Nucleus accumbens (tissue), 56 donors: ENCODE measurements at places on chromosomes 2 and 18.

GRCh38 chr2:203763938-203764664 lies 57.7 kb downstream of the CD28 start:
- no peak for DNase-seq

DNA sequence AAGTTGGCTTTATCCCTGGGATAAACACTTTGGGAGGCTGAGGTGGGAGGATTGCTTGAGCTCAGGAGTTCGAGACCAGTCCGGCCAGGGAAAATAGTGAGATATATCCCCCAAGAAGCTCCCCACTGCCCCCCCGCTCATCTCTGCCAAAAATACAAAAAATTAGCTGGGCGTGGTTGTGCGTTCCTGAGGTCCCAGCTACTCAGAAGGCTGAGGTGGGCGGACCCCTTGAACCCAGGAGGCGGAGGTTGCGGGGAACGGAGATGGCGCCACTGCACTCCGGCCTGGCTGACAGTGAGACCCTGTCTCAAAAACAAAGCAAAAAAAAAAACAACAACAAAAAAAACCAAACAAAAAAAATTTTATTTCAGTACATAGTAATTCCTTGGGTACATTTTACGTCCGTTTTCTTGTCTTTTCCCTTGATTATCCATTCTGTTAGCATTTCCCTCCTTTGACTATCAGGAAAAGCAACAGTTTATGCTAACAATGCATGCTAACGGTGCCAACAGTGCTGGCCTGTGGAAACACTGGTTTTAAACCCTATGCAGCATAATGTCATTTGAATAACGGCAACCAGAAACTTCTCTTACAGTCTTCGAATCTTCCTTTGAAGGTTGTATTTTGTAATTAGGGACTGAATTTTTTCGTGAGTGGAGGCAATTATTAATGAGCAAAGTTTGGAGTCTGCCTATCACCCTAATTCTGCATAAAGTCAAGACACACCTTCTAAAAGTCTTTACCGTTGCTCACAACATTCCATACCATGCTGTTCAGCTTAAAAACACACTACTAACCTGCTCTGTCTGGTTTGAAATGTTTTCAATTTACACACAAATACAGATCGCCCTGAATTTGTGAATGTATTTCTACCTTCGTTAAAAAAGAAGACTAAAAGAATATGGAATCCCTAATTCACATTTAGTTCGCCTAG lies 721 bp upstream of the MIB1 start:
- no peak for DNase-seq

- DNase-seq = no peak
These were observed 18.8 kb upstream of the SOX11 start for GRCh38 chr2:5673145-5674025.

- DNase-seq = no peak
These were observed 131.2 kb upstream of the TTC39C start for GRCh38 chr18:23883277-23883790.

DNA sequence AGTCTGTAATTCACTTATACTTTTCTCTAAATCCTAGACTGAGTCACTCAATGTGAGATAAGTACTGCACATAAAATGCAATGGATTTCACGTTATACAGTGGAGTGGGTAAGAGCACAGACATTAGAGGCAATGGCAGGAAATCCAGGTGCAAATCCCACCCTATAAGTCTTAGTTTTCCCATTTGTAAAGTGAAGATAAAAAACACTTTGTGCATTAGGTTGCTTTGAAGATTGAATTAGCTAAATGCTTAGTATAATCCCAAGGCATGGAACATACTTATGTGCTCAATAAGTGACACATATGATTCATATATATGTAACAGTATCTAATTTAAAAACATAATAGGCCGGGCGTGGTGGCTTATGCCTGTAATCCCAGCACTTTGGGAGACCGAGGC lies 10.5 kb downstream of the ACTG2 start:
- DNase-seq = no peak

DNA sequence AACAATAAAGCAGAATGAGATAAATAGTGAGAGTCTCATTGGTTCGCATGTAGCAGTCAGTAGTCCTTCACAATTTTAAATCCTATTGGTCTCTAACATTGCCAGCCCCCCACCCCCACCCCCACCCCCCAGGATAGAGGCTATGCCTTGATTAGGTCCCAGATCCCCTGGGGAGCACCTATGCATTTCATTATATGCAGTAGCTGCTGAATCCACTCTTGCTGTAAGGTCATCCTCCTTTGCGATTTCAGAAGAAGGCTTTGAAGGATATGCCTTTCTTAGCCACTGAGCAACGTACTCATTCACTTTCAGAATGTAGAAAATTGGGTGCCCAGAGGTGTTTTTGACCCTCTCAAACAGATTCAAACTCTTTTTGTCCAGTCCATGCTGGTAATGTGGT lies 382.8 kb upstream of the GALNT5 start:
- no peak for DNase-seq

DNA sequence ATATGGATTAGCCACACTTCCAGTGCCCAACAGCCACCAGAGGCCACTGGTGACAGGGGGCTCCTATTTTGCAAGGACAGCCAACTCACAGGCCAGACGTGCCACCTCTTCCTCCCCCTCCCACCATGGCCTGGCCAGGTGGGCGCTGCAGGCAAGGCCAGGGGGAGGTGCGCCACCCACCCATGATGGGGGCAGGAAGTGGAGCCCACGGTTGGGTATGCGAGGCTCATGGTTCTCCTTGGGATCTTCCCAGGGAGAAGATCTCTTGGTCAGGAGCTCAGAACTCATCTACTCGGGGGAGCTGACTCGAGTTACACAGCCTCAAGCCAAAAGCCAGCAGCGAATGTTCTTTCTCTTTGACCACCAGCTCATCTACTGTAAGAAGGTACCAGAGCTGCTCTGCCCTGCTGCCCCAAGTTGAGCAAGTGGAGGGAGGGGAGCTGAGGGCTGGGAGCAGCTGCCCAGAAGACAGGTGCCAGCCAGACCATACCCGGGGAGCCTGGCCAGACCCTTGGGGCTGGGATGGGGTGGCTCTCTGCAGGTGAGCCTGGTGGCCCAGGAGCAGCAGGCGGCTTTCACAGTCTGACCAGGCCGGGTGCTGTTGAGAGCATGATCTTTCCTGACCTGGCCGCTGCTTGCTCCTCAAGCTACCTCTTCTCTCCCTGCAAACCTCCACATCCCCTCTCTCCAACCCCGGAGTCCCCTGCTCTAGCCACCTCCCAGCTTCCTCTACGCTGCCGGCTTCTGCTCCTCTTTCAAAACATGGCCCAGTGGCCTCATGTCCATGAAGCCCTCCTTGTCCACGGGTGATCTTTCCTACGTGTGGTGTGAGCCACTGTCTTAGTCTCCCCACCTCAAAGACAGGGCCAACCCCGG lies 49.8 kb downstream of the FAM168B start:
- DNase-seq = no peak

DNA sequence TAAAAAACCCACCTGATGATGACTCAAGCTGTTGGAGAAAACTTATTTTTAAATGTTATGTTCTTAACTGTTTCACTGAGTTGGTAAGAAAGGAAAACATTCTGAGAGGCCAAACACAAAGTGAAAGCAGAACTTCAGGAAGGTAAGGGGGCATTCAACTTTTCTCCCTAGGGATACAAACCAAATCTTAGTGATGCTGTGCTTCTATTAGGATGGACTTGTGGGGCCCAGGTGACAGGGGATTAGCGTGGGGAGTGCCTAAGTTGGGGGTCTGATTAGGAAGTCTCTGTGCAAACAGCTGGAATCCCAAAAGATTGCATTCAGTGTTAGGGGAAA lies 18.5 kb downstream of the PDCL3 start:
- no peak for DNase-seq

DNA sequence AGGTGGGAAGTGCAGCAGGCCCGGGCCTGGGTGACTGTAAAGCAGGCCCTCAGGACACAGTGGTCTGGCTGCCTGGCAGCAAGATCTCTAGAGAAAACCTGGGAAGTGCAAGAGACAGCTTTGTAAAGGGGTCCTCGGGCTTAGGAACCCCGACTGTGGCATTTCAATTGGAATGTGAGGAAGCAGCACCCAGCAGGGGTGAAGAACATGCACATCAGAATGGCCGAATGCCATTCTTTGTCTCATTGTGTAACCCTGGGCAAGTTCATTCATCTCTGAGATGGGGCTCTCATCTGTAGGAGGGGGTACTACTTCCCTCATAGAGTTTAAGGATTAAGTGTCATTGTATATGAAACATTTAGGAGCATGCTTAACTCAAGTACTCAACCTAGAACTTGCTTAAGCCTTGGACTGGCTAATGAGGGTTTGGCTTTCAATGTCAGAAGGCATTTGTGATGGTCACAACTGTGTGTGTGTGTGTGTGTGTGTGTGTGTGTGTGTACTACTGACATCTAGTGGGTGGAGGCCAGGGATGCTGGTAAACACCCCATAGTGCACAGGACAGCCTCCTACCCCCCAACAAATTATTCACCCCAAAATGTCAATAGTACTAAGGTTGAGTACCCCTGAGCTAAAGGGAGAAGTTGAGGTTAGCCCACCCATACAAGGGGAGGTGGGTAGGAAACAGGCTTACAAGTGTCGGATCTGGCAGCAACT lies 29.3 kb downstream of the MEX3C start:
- no peak for DNase-seq

DNA sequence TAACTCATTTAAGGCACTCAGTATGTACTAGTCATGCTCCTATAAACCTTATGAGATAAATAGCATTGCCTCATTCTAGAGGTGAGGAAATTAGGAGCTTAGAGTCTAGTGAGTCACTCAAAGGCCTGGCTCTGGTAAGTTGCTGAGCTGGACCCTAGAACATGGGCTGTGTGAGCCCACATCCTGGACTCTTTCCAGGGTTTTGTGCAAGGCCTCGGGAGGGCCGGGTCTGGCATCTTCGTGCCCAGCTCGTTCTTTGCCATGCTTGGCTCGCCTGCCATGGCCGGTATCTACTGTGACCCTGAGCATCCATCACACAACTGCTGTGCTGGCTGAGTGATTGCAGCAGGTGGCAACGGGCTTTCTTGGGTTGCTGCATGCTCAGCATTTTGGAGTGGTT lies 168.0 kb downstream of the LPIN1 start:
- DNase-seq = no peak

GRCh38 chr2:223945755-223946154 lies 620 bp upstream of the WDFY1 start:
- no peak for DNase-seq

DNA sequence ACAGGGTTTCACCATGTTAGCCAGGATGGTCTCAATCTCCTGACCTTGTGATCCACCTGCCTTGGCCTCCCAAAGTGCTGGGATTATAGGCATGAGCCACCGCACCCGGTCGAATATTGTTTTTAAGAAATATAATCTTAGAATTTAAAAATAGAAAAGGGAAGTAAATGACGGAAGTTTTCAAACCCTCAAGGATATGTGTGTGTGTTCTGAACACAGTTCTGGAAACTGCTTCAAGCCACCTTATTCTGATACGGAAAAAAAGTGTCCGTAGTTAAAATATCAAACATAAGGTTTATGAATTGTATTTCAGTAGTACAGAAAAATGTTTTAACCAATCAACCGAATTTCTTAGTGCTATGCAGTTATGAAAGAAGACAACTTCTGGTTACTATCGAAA lies 115.9 kb downstream of the UPP2 start:
- no peak for DNase-seq

DNA sequence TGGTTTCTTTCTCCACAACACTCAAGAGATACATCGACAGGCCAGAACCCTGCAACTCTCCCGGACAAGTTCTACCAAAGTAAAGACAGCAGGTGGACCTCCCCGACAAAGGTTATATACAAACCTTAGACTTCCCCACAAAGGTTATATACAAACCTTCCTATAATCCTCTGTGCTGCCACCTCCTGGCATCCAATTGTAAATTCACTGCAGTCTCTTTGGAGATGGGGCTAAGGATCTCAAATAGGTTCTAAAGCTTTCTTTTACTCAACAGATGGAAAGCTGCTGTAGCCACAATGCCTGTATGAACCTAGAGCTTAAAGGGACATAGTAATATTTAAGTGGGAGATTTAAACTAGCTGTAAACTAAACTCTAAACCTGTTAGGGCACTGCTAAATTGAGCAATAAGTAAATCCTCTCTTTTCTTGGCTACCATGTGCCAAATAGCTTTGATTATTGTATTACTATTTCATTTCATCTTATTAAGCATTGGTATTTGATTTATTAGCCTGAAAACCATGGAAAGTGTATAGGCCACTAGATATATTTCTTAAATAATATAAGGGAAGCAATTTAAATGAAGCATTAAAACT lies 9.8 kb upstream of the MREG start:
- DNase-seq = no peak

DNA sequence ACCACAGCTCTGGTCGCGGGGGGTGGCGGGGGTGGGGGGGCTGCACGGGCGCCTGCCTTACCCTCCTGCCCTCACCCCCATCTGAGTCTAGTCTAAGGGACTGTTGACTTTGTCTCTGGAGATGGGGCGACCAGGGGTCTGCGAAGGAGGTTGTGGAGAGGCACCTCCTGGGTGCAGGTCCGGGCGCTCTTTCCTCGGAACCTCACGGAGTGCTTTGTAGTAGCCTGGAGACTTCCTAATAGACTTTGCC lies 141.3 kb downstream of the MEIS1 start:
- no peak for DNase-seq

DNA sequence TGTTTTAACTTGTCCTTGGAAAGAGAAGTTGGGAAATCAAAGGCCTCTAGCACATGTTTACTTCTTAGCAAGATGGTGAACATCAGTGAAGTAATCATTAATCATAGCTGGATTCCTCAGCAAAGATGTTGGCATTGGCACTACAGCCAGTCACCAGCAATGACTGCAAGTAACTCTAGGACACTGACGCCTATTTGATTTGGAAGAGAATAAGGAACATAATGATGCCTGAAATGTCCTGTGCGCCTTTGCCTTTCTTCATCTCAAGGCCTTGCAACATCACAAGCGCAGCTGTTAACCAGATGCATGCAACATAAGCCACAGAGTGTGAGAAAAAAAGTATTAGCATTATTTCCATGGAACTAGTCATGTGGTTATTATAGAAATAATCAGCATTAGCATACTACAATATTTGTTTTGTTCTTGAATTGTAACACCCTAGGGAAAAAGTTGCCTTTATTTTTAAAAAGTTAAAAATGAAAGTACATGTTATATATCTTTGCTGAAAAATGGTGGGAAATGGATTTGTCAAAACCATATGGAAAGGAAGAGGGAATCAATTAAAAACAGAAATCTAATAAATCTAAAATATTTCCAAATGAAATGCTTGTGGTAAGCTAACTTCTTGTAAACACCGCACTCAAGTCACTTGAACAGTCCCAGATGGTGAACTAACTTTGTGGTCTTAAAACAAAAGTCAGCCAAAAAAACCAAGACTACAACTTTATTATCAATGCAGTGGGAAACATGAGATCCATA lies 55.6 kb downstream of the THADA start:
- DNase-seq = no peak

- DNase-seq = no peak
These were observed 6.9 kb downstream of the SCN7A start for GRCh38 chr2:166487171-166487570.

DNA sequence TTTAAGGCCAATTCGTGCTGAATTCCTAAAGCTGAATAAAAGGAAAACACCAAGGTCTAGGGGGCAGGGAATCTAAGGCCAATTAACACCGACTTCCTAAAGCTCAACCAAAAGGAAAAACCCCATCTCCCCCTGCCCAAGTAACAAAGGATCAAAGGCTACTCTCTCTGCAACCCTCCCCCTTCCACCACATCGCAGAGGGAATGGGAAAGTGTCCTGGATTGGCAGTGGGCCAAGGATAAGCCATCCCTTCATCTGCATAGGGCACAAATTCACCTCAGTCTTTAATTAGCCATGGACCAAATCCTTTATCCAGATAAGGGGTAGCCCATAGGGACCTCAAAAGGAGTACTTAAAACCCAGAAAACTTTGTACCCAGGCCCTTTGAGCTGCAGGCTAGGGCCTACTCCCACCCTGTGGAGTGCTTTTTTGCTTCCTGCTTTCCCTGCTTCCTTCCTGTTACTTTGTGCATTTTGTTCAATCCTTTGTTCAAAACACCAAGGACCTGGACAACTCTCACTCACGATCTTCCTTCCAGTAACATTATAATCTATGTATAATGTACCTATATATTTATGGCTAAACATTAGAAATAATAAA lies 2119.8 kb upstream of the CELF4 start:
- DNase-seq = no peak
